ENCODE measurements at places on chromosomes 1 and 21.

- DNase-seq: no peak
Observed at GRCh38 chr1:29687166-29687565, 450.8 kb downstream of the PTPRU start.

DNA sequence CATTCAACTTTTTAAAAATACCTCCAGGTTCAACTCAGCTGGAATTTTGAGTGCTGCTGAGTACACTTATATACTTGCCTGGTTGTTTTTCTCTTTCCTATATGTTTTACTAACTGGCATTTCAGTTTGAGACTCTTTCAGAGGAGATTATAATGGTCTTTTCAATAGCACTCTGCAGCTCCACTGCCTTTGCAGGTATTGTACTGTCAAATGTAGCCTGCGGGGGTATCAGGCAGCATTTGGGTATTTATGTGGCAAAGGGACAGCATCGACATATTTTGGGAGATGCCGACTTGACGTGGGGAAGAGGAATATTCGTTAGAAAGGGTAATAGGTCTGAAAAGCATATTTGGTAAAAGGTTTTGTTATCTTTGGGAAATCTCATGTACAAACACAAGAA, 11.1 kb upstream of the TGFBR3 start:
- no peak for DNase-seq

DNA sequence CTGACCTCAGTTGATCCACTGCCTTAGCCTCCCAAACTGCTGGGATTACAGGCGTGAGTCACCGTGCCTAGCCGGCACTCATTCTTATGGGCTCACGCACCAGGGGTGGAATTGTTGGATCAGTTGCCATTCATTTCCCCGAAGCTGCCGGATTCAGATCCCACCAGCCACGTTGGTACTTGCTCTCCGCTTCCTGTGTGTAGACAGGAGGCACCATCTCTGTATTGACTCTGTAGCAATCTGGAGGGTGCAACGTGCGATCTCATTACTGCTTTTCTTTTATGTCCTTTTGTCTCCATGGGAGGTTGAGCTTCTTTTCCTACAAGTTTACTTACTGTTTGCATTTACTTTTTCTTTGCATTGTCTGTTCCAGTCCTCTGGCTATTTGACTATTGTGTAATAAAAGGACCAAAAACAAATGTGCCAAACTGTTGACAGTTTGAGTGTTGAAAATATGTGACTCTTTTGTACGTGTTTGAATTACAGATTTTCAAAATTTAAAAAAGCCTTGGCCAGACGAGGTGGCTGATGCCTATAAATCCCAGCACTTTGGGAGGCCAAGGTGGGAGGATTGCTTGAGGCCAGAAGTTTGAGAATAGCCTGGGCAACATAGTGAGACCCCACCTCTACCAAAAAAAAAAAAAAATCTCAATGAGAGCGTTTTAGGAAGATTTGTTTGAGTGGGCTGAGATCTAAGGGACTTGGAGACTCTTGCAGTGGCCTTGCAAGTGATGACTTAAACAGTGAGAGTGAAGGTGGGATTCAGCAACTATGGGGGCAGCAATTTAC, 39.1 kb downstream of the SPSB1 start:
- no peak for DNase-seq

GRCh38 chr1:20259646-20260045, 31.0 kb upstream of the VWA5B1 start:
- DNase-seq: no peak

DNA sequence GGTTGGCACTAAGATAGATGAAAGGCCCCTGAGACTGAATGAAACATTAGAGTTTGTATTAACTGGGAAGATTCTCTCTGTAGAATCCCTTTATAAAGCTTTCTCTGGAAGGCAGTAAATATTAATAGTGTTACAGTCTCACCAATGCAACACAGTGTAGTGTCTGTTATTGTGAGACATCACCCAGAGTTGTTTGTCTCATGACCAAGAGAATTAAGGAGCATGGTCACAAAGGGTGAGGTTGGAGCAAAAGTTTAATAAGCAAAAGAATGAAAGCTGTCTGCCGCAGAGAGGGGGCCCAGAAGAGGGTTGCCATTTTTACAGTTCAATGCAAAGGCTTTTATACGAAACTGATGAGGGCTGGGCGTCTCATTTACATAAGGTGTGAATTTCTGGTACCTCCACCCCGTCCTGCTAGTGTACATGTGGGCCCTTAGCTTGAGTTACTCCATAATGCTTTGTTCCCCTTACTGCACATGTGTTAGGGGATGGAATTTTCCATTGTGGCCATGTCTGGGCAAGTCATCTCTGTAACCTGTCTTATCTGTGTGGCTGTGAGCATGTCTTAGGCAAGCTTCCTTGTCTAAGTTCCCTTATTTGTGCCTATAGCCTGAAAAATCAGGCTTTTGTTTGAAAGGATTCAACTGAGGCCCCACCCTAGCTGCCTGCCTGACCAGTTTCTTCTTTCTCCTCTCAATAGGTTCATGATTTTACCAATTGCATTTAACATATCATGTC, 184.1 kb downstream of the RASAL2 start:
- no peak for DNase-seq

DNA sequence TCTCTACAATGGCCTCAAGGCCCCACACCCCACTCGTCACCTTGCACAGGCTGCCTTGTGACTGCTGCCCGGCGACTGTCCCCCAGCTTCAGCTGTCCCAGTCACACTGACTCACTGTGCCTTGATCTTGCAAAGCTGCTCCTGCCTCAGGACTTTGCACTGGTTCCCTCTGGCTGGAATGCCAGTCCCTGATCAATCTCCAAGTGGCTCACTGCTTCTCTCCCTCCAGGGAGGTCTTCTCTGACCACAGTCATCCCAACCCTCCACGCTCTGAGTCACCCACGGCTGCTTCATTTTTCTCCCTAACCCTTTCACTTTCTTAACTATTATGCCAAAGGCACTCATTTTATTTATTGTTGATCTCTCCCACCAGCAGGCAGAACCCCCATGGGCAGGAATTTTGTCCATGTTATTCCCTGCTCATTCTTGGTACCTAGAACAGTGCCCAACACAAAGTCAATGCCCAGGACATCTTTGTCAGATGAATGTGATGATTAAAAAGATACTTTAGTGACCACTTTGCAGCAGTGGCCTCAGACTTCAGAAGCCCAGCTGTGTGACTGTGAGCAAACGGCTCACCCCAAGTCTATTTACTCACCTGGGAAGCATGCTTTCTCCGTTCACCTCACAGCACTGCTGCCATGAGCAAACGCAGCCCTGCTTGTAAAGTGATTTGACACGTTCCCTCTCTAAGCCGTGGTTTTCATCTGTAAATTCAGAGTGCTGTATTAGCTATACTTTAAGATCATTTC, 53.4 kb downstream of the ZBTB18 start:
- DNase-seq: no peak

GRCh38 chr1:244344001-244344400, 107.7 kb downstream of the ADSS2 start:
- DNase-seq: no peak

- DNase-seq: no peak
Observed at GRCh38 chr21:36437745-36438128, 42.2 kb downstream of the CLDN14 start.

DNA sequence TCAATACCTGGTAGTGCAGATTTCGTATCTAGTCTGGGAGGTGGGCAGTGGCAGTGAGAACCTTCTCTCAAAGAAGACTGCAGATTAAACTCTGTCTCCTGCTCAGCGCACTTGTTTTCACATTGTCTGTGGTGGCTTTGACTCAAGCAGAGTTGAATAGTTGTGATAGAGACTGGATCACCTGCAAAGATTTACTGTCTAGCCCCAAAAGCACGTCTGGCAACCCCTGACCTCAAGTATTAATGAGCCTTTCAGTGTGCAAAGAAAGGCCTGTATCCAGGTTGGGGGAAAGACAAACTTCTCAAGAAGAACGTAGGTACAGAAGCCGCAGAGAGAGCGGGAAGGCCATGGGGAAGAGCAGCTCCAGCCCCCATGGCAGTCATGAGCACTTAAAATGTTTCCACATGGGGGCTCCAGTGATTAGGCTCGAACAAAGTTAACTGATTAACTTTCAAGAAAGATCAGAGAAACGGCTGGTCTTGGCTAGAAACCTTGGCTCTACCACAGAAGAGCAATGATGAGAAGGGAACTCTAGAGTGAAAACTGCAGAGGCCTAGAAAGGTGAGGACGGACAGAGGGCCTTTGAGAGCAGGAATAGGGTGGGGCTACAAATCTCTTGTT, 15.2 kb downstream of the HENMT1 start:
- DNase-seq: no peak

GRCh38 chr1:62391369-62391971, 45.4 kb upstream of the USP1 start:
- DNase-seq: no peak

- DNase-seq: peak; percentile 58
Observed at GRCh38 chr1:206895837-206896242, 1.4 kb upstream of the IL24 start.

DNA sequence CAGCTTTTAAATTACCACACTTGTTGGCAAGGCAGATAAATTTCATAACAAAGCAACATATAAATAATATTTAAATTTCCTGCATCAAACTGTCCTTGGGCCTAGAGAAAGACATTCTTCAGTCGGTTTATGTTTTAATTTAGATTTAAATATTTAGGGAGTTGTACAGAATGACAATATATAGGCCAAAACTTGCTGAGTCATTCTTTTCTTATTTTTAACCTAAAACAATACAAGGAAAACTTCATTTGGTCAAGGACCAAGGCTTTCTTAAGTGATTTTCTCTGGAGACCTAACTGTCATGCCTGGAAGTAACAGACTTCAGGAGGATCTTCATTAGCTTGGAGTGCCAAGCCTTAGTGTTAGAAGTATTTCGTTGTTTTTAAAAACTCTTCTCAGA, 5.6 kb downstream of the MAP10 start:
- DNase-seq: no peak

GRCh38 chr21:44959376-44960091, 19.7 kb downstream of the SLX9 start:
- DNase-seq: no peak

- DNase-seq: no peak
Observed at GRCh38 chr1:234907208-234907939, 221.3 kb downstream of the TOMM20 start.
